Myocyte (in vitro differentiated cells): ENCODE measurements at places on chromosomes 6 and 20. TPM values are rescaled to one million over a fixed set of nuclear protein-coding genes. Genes with fewer than 3 reads are reported as not detected.
A peak's percentile ranks its signal among the peaks of the same experiment; 100 is the strongest.

DNA sequence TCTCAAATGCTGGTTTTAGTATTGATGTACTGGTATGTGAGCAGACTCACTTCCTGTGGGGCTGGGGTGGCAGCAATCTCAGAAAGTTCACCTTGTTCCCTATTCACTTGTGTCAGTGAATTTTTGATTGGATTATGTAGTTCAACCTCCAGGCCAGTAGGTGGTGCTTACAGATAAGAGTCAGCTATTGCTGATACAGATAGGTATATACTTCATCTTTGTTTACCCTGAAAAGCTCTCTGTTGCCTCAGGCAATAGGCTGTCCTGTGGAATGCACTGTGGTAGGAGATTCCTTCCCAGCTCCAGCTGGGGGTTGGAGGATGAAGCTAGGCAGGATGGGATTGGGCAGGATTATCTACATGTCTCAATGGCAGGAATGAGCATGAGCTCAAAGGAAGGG, 851.2 kb upstream of the EYS start:
- no peak for DNase-seq

DNA sequence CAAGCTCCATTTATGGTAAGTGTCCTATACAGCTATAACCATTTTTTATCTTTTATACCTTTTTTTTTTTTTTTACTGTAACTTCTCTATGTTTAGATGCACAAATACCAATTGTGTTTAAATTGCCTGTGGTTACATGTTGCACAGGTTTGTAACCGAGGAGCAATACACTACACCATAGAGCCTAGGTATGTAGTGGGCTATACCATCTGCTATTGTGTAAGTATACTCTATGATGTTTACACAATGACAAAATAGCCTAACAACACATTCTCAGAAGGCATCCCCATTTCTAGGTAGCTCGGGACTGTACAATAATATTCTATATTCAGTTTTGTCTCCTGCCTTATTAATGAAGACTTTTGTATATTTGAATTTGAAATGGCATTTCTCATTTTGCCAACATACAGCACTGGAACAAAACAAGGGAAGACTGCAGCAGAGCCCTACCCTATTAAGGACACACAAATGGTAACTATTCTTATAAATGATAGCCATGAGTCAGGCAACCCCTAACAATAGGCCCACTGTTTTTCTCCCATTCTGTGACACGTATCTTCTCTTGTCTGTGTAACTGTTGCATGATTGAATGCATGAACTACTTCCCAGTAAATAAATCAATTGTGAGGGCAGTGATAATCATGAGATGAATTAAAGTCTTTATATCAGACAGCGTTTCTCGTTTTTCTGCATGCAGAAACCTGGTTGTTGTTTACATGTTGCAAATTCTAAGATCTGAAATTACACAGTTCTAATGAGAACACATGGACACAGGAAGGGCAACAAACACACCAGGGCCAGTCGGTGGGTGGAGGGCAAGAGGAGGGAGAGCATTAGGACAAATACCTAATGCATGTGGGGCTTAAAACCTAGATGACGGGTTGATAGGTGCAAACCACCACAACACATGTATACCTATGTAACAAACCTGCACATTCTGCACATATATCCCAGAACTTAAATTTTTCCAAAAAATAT, 173.9 kb downstream of the EPM2A start:
- DNase-seq: peak; percentile 7

- no peak for DNase-seq
These were observed 5.1 kb upstream of the EPB41L2 start for GRCh38 chr6:131068165-131068564.

DNA sequence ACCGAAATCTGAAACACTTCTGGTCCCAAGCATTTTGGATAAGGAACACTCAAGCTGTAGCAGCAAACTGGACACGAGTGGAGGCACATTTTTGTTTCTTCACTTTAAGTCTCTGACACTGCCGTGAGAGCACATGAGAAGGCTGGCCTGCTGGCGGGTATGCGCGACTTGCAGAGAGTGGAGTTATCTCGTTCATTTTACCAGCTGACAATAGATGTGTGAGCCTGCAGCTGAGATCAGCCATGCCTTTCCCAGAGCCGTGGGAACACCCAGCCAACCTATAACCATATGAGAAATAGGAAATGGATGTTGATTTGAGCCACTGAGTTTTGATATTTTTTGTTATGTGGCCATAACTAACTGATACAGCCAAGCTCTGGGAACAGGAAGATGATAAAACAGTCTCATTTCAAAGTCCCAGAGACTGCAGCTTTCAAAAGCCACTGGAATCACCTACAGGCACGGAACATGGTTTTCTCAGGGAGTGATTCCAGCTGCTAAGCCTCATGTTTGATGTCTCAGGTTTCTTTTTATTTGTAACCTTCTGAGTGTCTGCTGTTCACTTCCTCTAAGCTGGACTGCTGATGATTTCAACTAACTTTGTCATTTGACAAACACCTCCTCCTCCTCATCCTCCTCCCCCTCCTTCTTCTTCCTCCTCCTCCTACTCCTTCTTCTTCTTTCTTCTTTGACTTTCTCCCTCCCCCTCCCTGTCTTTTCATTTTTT, 28.6 kb upstream of the LAMP5 start:
- DNase-seq: peak; percentile 43

- no peak for DNase-seq
These were observed 22.4 kb upstream of the UTRN start for GRCh38 chr6:144262470-144263369.

DNA sequence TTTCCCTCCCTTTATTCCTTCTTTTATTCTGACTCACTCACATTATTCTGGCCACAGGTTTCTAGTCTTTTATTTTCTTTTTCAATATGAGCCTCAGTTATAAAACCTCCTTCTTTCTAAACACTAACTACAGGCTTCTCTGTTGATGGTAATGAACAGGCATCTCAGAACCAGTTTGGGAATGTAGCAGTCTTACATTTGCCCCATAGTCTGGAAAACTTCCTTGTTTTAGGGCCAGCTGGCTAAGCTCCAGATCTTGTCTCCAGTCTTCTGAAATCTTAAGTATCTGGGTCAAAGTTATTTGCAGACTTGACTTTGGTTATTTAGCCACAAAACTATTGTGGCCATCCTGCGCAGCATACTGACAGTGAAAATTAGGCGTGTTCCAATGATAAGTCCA, 97.0 kb upstream of the MAN1A1 start:
- DNase-seq: peak; percentile 79

- DNase-seq: peak; percentile 33
These were observed 540.7 kb upstream of the BTBD3 start for GRCh38 chr20:11376998-11377397.

DNA sequence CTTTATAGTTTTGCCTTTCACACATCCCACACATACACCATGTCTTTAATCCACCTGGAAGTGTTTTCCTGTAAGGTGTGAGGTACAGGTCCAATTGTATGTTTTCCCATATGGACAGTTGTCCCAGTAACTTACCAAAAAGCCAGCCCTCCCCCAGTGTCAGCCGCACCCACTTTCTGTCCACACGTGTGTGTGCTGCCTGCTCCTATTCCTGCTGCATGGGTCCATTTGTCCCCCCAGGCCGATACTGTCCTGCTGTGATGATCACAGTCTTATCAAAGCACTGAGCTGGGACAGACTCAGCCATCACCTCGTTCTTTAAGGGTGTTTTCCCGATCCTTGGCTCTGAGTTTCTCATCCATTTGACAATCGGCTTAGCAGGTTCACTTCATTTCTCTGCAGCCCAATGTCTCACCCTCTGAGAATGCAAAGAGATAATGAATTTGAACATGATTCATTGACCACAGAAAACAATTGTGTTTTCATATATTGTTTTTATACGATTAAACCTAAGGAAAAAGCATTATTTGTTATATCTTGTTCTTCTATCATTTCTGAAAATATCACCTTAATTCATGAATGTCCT, 9.6 kb downstream of the VSX1 start:
- DNase-seq: no peak

DNA sequence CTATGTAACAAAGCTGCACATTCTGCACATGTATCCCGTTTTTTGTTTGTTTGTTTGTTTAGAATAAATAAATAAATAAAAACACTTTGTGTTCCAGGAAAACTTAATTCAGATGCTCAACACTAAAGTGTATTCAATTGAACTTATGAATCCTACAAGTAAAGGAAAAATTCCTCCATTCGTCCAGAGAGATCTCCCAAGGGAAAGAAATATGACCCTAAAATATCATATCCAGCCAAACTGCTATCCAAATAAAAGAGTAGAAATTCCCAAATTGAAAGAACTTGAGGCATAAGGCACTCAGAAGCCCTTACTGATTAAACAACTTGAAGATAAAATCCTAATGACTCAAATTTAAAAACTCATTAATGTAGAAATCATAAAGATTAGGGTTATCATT, 90.4 kb downstream of the MOXD1 start:
- peak; percentile 13 for DNase-seq

DNA sequence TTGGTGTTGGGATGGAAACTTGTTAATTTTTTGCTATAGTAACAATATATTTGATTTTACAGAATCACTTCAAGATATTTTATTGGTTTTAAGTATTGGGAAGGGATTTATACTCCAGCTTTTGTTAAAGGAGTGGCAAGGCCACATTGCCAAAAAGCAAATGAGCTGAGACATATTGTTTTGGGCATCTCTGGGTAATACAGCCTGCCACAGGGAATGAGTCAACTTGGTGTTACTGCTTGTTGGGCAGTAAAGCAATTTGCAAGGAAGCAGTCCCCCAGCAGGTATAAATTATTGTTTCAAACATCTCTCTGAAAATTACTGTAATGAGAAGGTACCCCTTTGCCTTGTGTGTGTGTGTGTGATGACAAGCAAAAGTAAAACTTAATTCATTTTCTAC, 868.3 kb upstream of the FLRT3 start:
- DNase-seq: peak; percentile 8

DNA sequence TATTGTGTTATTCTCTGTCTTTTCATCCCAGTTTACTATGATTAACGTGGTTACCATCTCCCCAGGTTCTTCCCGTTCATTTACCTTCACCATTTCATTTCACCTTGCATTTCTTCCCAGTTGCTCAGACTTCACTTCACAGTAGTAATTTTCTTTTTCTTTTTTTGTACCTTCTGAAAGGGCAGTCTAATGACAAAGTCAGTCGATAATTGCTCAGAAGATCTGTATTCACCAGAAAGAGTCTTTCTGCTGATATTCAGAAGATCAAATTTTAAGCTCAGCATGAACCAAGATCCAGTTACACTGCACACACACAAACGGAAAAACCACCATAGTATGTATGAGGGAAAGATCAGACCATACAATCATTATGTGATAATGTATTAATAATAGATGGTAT, 265.5 kb downstream of the ADGB start:
- DNase-seq: no peak

GRCh38 chr6:151493161-151493803, 535 bp upstream of the CCDC170 start:
- no peak for DNase-seq

DNA sequence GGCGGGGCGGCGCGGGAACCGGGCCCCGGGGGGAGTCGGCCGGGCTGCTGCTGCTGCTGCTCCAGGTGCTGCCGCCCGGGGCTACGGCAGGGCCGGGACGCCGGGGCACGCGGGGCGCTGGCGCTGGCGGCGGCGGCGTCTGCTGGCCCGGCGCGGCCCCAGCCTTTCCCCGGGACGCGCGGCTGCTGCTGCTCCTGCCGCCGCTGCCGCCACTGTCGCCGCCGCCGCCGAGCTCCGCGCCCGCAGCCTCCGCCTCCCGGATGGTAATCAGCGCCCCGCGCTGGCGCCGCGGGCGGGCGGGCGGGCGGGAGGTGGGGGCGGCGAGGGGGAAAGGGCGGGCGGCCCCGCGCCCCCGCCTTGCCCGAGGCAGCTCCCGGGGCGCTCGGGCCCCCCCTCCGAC, 306 bp downstream of the EBF4 start:
- no peak for DNase-seq

DNA sequence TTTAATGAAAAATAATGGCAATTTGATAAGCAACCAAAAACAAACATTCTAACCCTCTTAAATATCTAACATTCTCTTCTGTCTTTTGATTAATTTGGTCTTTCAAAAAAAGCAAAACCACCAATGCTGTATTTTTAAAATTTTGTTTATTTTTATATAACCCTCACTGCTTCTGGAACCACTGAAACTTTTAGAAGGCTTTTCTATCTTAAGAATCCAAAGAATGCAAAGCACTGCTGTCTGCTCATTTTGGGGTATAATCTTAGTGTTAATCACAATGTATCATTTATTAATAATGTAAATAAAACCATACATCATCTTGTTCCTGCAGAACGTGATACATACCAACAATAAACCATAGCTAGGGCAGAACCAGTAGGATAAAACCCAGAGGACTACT, 14.0 kb downstream of the STK38 start:
- DNase-seq: no peak

- peak; percentile 67 for DNase-seq
These were observed 15.7 kb upstream of the SSTR4 start for GRCh38 chr20:23019403-23019802.

DNA sequence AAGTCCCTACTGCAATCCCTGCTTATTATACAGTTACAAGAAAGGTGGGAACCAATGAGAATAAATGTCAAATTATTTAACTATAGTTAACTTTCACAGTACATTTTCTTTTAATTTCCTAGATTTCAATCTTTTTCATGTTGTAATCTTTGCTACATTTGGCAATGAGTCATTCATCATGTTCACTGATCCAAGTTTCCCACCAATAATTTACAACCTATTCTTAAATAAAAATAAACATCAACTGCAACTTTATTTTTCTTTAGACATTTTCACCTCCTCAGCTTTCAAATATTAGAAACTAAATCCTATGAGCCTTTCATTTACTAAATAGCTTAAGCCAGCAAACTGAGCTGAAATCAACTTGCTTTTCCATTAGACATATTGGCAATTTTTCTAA, 541.3 kb upstream of the BTBD3 start:
- DNase-seq: no peak

DNA sequence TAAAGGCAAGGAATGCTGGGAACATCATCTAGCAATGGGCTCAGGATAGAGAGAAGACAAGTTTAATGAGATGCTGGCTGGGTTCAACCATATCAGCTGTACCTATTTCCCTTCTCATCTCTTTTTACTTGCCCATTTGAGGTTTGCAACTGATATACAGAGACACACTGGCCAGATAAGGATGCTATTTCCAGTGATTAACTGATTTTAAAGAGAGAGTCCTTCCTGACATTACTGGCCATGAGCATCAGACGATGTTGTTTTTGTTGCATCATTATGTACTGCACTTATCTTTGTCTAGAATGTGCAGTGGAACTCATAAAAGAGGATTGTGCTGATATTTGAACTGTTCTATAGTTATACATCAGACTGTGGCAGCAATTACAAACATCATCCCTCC, 252.7 kb downstream of the BTBD3 start:
- DNase-seq: no peak

- DNase-seq: no peak
These were observed 11.4 kb downstream of the GSTA5 start for GRCh38 chr6:52829046-52829817.

GRCh38 chr6:154157082-154157481, 118.0 kb downstream of the OPRM1 start:
- no peak for DNase-seq

- peak; percentile 47 for DNase-seq
These were observed 29.9 kb downstream of the FBXO5 start for GRCh38 chr6:152952866-152953509.

Gene FILIP1
- 41.5 and 46.7 TPM in 2 replicates for total RNA-seq

Gene NFKBIL1
- total RNA-seq: 26.1 and 28.3 TPM in 2 replicates

Gene ENPP5
- total RNA-seq: 0.35 and 0.42 TPM in 2 replicates

Gene MATN4
- total RNA-seq: not detected in 2 replicates

Gene FBXO5
- 4.1 and 5.3 TPM in 2 replicates for total RNA-seq

Gene DEFB132
- not detected in 2 replicates for total RNA-seq

Gene PI3
- total RNA-seq: not detected in 2 replicates

Gene OXT
- total RNA-seq: not detected in 2 replicates

Gene BTNL2
- total RNA-seq: not detected in 2 replicates
